Stimulated activated CD8-positive, alpha-beta memory T cell treated with anti-CD3 and anti-CD28 coated beads, Interleukin-12 subunit alpha, Interleukin-12 subunit beta, amount 100 ng/mL, for 4 hours (primary cell): ENCODE measurements at places on chromosomes 11 and 22.

DNA sequence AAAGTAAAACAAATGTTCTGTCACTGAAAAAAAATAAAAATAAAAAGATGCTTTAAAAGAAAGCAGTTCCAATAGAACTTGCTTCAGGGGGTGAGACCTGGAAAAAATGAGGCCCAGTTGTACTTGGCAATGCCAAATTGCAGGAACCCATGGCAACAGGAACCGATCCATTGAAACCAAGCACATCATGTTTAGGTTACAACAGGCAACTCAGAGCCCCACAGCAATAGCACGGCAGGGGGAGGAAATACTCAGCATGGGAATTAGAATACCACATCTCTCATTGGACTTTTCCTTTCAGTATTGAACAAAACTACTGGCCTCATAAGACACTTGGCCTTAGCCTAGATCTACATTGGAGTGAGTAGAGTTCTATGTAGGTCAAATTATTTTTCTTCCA is 84.3 kb downstream of the MSANTD4 start:
- DNase-seq, result no peak

- no peak for DNase-seq
These were observed 50.1 kb upstream of the SHANK2 start for GRCh38 chr11:71302534-71302909.

DNA sequence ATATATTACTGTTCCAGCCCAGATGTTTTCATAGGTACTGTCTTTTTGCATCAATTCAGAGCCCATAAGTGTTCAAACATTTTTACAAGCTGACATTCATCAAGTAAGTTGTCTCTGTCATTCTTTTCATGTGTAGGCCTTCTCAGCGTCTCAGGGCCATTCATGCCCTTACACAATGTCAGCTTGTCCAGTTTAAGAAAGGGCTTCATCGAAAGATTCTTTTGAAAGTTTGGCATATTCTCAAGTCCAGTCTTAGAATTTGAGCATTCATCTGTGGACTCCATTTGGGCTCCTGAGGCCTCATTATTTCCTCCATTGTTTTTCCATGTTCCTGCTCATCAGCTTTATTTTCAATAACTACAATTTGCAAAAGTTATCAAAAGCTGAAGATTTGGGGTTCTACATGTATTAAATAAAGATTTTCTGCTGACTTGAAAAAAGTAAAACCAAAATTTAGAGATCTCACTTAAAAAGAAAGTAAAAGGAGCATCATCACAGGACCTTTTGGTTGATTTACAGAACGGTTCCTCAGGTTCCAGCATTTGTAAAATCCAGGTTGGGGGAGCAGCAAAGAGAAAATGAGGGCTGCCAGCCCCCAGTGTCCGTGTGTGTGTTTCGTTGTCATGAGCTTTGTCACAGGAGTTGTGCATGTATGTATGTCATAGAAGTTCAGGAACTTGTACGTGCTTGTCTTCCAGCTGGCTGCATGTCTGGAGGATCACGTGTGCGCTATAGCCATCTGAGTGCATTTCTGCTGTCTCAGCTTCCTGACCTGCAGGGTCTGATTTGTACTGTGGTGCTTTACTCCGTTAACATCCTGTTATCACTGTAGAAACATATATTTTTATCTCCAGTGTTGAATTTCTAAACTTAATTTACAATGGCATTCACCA is 15.6 kb downstream of the MOV10L1 start:
- DNase-seq, result no peak

DNA sequence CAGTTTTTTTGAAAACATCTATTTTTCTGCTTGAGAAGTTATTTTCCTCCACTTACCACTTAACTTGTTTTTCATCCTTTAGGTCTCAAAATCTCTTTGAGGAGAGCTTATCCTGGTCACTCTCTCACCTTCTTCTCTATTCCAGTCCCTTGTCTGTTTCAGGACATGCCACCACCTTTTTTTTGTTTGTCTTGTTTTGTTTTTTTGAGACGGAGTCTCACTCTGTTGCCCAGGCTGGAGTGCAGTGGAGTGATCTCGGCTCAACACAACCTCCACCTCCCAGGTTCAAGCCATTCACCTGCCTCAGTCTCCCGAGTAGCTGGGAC is 4.6 kb upstream of the BCL2L13 start:
- no peak for DNase-seq

DNA sequence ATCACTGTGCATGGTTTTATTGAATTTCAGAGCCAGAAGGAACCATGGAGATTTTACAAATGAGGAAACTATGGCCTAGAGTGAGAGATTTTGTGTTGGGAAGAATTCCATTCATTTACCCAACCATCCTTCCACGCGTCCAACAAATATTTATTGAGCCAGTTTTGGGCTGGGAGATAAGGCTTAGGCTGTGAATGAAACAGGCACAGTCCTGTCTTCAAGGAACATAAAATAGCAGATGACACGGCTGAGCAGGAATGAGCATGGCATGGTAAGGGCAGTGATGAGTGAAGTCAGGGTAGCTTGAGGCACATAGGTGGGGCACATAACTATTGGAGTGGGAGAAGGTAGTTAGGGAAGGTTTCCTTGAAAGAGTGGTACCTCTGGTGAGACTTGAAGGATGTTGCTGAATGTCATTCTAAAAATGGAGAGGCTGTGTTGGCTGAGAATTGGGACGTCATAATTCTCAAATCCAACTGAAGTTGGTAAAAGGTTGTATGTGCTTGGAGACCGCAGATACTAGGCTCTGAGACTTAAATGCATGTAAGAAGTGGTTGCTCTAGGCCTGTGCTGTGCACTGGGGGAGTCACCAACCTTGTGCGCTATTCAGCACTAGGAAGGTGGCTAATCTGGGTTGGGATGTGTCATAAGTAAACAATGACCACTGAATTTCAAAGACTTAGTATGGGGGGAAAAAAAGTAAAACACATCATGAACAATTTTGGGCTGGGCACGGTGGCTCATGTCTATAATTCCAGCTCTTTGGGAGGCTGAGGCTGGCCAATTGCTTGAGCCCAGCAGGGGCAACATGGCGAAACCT is 51.9 kb downstream of the TEAD1 start:
- no peak for DNase-seq

DNA sequence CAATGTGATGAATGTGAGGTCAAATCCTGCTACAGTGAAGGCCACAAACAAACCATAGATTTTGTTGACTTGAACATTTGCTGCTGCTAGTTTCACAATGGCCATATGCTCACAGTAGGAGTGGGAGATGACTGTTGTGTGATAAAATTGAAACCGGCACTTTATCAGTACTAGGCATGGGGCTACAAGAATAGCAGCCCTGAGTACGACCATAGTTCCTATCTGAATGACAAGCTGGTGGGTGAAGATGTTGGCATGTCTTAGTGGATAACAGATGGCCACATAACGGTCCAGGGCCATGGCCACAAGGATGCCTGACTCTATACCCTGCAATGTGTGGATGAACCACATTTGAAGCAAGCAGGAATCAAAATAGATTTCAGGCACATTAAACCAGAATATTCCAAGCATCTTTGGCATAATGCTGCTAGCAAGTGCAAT is 2.8 kb downstream of the OR52A1 start:
- DNase-seq, result no peak
